Activated T-cell treated with anti-CD3 and anti-CD28 coated beads, Interleukin-2, amount 50 U/mL, for 4 hours (primary cell): ENCODE measurements at places on chromosomes 5 and 9. TPM values are rescaled to one million over a fixed set of nuclear protein-coding genes. Genes with fewer than 3 reads are reported as not detected.

GRCh38 chr5:149422366-149423048 lies 43.4 kb upstream of the IL17B start:
- no peak for DNase-seq

DNA sequence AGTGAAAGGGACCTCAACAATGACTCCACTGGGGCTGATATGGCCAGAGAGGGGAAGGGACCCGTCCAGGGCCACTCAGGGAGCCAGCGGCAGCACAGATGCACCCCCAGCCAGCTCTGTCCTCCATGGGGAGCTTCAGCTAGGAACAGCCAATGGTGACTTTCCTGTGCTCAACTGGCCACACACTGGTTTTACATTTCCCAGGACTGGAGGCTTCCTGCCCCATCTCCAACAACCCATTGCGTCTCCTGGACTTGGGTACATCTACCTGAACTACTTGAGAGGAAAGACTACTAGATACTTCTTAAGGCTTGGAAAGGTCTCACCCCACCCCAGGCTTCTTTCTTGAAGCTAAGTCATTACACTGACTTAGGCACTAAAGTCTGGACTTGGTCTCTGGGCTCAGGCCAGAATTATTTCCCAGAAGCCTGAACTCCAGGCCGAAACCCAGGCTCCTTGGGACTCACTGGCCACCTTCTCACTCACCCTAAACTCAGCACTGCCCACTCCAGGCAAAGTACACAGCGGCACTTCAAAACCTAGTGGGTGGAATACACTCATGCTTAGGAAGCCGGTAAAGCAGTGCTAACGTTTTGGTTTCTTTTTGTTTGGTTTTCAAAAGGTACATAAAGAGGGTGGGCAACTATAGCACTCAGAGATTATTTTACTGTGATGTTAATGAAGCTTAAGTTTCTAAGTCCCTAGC lies 1.5 kb downstream of the IGFBPL1 start:
- no peak for DNase-seq

GRCh38 chr5:102625928-102626327 lies 127.1 kb upstream of the SLCO6A1 start:
- no peak for DNase-seq

DNA sequence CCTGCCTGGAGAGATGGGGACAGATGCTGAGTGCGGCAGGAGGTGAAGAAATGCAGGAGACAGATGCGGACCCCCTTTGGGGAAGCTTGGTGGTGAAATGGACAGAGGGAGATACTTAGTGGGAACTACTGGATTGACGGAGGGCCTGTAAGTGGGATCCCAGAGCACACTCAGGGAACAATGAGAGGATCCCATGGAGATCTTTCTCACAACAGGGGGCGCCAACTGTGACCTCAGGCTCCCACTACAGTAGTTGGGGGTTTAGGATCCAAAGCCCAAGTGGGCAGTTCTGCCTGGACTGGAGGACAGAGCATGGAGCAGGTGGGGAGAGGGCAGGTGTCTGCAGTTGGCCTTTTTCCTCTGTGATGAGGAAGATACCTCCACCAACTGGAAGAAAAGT lies 3.4 kb downstream of the DPM2 start:
- DNase-seq, result no peak

GRCh38 chr9:5643005-5643624 lies 14.2 kb downstream of the RIC1 start:
- no peak for DNase-seq

GRCh38 chr5:110112348-110112747 lies 422.6 kb downstream of the MAN2A1 start:
- DNase-seq, result no peak

GRCh38 chr5:149014571-149015031 lies 48.3 kb downstream of the SH3TC2 start:
- no peak for DNase-seq

DNA sequence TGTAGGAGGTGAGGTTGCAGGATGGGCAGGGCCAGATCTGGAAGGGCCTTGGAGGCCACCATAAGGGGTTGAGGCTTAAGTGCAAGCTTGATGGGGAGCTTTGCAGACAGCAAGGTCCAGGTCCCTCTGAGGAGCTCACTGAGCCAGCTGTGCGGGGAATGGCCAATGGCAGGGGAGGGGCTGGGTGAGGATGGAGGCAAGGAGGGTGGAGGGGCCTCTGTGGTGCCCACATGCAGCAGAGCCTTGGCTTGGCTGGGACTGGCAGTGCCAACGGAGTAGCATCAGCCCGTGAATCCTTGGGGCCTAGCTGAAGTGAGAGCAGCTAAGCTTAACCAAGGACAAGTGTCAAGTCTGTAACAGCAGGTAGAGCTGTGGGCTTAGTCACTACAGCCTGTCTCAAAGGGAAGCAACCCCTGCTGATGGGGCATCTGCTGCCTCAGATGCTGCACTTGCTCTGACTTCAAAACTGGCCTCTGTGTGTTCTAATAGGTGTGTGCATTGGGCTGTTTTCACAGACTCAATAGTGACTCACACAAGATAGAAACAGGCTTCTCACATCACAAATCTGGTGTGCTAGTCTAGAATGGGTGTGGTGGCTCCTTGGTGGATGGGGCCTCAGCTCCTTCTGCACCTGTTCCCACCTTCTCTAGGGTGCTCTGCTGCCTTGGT lies 16.3 kb downstream of the GALNT12 start:
- no peak for DNase-seq

GRCh38 chr5:36079200-36079781 lies 12.6 kb upstream of the UGT3A2 start:
- no peak for DNase-seq

- DNase-seq, result no peak
Measured at GRCh38 chr5:29382780-29383179, 1810.7 kb upstream of the CDH6 start.

Gene HSD17B3
- not detected for total RNA-seq

Gene TLX3
- not detected for total RNA-seq

Gene CCDC112
- total RNA-seq, result 1.0 TPM

Gene TICAM2
- 0.48 TPM for total RNA-seq
